ENCODE measurements at places on chromosomes 11 and 22. TPM values are rescaled to one million over a fixed set of nuclear protein-coding genes. Genes with fewer than 3 reads are reported as not detected.

IL18 gene
- polyA plus RNA-seq, result 289 TPM

MS4A12 gene
- not detected for polyA plus RNA-seq

USH1C gene
- 0.08 TPM for polyA plus RNA-seq

CRACR2B gene
- 3.2 TPM for polyA plus RNA-seq

ZBTB16 gene
- polyA plus RNA-seq, result 9.6 TPM

ZNF143 gene
- polyA plus RNA-seq, result 9.9 TPM

UNC93B1 gene
- polyA plus RNA-seq, result 20.5 TPM

PDGFD gene
- polyA plus RNA-seq, result 0.52 TPM

Data from esophagus (tissue), 2 donors.